ENCODE measurements at places on chromosomes 3 and 15.
A peak's percentile ranks its signal among the peaks of the same experiment; 100 is the strongest.

GRCh38 chr3:57727106-57727505 is 29.0 kb upstream of the SLMAP start:
- no peak for DNase-seq

- no peak for DNase-seq
These were observed 26.6 kb upstream of the KY start for GRCh38 chr3:134677196-134677986.

DNA sequence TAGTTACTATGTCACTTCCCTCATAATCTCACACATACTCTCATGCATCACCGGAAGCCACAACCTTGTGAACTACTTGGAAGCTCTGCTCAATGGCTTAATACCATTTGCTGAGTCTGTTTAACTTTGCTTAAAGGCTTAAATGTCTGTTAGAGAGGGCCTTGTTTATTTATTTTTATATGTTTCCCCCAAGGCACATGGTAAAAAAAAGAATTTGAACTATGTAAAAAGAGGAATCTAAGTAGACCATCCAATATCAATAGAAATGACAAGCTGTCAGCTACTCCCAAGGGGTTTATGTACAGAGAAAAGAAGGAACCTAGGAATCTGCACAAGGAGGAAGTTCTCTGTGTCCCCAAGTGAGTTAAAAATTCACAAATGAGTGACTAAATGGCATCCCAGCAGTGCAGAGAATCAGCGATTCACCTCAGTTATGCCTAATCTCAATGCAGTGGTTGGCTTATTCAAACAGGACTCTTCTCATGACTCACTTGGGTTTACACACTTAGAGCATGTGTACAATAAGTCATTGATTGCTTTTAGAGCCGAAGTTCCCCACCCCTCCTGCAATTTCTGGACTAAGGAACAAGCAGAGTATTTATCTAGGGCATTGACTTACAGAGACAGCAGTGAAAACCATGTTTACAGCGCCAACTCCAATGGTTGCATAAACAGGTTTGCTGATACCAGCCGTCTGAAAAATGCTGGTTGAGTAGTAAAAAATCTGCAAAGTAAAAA is 24.4 kb downstream of the SLC2A2 start:
- DNase-seq = no peak

DNA sequence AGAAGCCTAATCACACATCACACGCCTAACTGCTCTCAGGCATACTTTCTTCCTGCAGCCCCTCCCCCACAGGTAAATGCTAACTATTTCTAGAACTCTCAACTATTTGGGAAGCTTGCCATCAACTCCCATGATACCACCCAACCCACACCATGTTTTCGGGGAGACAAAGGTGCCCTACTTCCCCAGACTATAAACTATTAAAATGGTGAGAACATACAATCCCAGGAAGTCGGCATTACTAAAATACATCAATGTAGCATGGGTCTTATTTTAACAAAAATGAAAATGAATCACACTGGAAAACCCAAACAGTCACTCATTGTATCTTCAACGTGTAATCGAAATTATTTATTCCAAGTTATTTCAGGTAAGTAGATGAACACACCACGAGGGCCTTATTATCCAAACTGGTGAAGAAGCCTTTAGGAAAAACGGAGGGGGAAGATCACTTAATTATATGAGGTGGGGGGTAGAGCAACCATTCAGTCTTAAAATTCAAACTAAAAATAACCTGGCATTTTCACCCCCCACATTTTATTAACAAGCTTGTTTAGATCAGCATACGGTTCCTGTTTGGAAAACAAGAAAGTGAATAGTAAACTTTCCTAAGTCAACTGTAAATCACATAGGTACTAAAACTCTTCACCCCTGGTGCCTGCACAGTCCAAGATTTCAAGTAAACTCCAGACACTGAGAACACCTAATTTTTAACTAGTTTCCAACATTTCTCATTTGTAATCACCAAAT is 1.9 kb downstream of the TBL1XR1 start:
- peak; percentile 51 for DNase-seq

GRCh38 chr15:71951134-71951533 is 140.8 kb downstream of the NR2E3 start:
- no peak for DNase-seq

GRCh38 chr3:17233398-17233800 is 348.6 kb downstream of the PLCL2 start:
- DNase-seq = no peak

DNA sequence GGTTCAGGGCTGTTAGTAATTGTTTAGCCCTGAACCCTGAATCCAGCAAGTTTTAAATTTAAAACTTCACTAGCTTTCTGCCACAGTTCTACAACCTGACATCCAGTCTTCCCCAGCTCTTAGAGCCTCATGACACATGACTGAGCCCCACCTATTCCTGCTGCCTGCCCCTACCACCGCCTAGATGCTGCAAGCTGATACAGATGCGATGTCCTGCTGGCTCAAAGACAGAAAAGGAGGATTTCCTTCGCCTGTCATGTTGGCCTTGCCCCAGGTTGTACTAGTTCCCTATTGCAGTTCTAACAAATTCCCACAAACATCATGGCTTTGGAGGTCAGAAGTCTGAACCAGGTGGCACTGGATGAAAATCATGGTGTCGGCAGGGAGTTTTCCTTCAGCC is 510.6 kb upstream of the PPP2R3A start:
- no peak for DNase-seq
